Kasumi-1 (cell line): ENCODE measurements at places on chromosomes 4 and X.

DNA sequence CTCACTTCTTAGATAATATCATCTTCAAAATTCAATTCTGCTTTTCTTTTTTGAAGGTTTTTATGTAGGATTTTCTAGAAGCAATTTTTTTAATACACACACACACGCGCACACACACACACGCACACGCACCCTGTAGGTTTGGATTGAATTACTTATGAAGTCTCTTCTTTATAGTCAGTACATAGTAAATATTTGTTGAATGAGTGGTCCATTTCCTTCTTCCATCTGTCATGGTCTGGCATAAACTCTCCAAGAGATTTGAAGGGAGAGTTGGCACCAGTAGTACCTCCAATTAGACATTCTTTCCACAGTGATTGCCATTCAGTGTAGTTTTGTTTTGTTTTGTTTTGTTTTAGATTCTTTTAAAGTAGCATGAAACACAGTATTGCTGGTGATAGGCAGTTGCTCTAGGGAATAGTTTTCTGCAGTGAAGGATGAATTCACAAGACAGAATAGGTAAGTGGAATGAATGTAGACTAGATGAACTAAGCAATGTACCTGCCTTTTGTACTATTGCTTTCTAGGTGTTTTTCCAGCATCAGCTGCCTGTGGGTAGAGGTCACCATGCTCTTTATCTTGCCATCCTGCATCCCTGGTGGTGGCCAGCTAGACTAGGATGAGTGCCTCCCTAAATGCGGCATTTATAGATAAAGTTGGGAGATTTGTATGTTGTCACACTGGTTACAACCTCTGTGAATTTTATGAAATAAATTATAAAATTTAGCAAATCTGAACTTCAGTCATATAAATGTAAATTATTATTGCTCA, 20.5 kb downstream of the PDLIM5 start:
- DNase-seq, result no peak

DNA sequence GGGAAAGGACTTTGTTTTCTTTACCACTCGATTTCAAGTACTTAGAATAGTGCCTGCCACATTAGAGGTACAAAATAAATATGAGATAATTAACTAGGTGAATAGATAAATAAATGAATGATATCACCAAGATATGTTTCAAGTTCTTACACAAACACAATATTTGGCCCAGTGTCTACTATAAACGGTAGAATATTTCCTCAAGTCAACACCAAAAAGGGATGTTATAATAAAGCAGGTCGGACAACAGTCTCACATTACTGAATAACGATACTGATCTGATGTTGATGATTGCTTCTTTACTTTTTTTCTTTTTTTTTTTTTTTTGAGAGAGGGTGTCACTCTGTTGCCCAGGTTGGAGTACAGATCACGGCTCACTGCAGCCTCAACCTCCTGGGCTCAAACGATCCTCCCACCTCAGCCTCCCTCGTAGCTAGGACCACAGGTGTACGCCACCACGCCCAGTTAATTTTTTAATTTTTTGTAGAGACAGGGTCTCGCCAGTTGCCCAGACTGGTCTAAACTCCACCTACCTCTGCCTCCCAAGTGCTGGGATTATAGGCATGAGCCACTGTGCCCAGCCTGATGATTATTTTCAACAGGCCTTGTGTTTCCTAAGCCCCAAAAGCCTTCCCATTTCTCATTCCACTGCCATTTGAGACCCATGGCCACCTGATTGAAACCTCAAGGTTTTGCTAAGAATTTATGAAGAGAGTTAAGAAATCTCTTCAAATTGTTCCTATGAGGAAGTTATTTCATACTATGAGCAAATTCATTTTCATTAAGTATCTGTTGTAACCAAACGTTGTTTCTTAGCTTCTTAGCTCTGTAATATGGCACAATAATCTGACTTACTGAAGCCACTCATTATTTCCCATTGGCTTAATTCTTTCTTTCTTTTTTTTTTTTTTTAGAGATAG, 2.3 kb downstream of the MANBA start:
- DNase-seq, result no peak

DNA sequence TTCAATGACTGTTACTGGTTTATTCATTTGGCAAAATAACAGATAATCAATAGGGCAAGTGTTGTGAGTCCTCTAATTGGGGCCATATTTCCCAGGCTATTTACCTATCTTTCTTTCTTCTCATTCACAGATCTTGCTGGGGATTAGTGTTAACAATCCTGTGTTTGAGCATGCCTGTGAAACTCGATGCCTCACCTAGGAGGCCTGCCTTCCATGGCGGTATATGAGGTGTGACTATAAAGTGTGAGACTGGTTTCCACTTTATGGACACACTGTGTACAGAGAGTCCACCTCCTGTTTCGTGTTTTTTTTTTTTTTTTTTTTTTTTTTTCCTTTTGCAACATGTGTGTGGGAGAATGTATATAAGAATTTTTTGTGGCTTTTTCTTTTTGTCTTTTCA, 199.3 kb downstream of the BMPR1B start:
- no peak for DNase-seq

GRCh38 chr4:3767570-3768288, 1.5 kb downstream of the ADRA2C start:
- DNase-seq, result no peak

DNA sequence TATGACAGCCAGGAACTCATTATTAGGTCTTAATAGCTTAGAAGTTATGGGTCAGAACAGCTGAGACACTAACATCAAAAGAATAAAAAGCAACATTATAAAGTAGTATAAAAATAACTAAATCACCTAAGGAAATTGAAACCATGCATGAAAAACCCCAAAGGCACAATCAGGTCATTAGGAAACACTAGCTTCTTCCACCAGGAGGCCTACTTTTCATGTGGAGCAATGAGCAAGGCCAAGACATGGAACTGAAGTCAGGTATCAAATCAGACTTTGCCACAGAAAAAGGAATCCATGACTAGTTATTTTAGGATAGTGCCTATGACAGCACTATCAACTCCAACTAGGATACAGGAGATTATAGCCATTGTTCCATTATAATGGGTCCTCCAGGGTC, 7.9 kb downstream of the HUWE1 start:
- DNase-seq, result peak; percentile 1

GRCh38 chr4:15786743-15787142, 8.6 kb downstream of the CD38 start:
- no peak for DNase-seq

GRCh38 chr4:169150806-169151205, 120.0 kb downstream of the SH3RF1 start:
- no peak for DNase-seq

GRCh38 chr4:169612871-169613859, 782 bp upstream of the NEK1 start:
- peak; percentile 84 for DNase-seq

DNA sequence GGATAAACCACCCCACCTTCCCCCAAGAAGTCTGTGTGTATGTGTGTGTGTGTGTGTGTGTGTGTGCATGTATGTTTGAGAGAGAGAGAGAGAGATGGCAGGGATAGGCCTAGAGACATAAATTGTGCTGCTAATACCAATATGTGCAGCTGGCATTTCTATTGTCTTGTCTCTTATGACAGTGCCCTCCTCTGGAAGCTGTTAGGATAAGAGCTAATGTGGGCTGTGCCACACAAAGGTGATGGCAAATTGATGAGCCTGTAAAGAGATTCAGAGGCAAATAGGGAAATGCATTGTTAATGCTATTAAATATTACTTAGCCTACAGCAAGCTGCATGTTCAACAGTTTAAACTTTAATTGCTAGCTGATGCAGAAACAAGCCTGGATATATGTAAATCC, 332.0 kb downstream of the NKX6-1 start:
- DNase-seq, result no peak

GRCh38 chr4:92387459-92388069, 83.8 kb downstream of the GRID2 start:
- DNase-seq, result peak; percentile 82

DNA sequence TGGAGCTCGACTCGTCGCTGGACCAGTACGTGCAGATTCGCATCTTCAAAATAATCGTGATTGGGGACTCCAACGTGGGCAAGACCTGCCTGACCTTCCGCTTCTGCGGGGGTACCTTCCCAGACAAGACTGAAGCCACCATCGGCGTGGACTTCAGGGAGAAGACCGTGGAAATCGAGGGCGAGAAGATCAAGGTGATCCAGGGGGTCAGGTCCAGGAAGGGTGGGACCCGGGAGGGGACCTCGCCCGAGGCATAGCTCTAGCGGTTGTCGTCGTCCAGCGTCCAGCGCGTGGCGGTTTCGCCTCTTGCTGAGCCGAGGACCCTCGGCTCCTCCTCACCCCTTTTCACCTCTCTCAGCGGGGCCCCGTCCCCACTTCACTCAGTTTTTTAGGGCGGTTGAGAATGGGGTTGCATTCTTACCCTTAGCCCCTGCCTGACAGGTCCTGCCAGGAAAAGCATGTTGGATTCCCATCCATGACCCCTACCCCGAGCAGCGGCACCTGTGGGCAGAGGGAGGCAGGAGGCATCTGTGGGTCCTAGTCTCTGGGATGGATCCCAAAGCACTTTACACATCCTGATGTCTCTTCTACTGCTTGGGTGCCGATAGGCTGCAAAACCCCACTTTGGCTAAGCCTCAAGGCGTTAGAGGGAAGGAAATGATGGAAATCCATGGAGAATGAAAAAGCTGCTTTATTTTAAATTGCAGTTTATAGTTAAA, 524 bp downstream of the RAB33A start:
- DNase-seq, result no peak

DNA sequence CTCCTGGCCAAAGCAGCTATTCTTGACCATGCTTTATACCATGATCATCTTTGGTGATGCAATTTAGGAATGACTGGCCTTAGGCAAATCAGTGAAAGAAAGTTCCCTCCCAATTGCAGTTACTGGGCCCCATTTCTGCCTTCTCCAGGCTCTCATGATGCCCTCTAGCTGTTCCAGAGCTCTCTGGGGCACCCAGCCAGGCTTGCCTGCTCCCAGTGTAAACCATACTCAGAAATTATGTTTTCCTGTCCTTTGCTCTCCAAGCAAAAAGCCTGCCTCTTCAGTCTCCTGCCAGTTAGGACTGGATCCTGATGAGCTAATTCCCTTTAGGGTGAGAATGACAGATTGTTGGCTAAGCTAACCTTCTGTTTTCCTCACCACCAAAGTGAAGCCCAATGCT, 85.3 kb upstream of the RBPJ start:
- DNase-seq, result no peak

DNA sequence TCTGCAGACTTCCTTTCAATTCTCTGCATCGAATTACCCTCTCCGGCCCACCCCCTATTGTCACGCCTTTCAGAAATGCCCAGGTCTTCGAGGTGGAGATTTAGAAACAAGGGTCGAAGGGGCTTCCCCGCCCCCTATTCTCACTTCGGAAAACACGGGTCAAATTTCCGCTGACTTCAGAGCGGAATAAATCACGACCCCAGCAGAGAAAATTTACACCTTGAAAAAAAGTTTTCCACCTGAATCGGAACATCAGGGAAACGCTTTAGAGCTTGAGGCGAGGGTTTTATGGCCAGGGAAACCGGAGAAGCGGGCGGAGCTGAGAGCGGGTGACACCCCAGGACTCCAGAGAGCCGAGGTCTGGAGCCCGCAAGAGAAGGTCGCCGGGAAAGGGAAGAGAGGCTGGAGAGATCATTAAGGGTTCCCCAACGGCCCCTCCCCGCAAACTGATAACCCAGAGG, 1.6 kb downstream of the SHISA3 start:
- no peak for DNase-seq

GRCh38 chr4:112185334-112185733, 40.1 kb downstream of the FAM241A start:
- no peak for DNase-seq

DNA sequence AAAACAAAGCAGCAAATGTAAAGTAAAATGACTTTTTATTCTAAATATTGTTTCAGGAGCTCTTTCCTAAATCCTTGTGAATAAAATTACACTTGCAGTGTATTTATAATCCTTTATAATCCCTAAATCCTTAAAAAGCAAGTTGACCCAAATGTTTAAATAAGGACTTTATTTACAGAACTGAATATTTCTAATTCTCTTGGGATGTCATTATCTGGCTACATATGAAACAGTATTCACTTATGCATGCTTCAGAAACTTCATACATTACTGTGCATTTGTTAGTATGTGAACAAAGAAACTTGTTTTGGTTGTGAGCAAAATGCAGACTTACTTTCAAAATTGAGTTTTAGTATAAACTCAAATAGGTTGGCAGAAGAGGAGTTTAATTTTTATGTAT, 49.2 kb downstream of the PTTG2 start:
- DNase-seq, result no peak

DNA sequence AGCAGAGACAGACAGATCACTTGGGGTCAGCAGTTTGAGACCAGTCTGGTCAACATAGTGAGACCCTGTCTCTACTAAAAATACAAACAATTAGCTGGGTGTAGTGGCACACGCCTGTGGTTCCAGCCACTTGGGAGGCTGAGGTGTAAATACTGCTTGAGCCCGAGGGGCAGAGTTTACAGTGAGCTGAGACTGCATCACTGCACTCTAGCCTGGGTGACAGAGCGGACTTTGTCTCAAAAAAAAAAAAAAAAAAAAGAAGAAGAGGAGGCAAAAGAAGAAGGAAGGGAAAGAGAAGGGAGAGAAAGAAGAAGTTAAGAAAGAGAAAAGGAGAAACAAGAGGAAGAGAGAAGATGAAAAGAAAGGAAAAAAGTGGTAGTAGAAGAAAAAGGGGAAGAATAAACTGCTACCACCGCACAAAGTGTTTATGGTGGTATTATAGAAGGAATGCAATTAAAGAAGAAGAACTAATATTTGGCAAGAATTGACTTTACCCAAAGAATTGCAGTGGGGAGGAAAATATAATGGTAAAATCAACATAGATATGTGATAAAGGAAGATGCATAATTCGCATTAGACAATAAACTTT, 19.6 kb upstream of the NSUN7 start:
- DNase-seq, result no peak

DNA sequence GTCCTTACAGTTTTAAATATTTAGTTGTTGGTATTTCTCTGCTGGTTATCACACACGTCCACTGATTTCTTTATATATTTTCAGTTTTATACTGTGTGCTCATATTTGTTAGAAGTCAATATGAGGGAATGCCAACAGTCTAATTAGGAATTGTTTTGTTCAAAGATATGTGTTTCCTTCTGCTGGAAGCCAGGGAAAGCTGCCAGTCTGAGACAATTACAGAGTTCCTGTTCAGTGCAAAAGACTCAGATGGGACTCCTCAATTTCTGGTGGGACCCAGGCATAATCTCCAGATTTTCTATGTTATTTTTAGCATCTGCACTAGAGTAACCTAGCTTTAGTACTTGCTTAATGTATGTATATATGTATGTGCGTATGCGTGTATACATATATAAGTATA, 486.0 kb downstream of the GRID2 start:
- no peak for DNase-seq

- no peak for DNase-seq
These were observed 10.4 kb downstream of the TMSB4X start for GRCh38 chrX:12985331-12985730.

DNA sequence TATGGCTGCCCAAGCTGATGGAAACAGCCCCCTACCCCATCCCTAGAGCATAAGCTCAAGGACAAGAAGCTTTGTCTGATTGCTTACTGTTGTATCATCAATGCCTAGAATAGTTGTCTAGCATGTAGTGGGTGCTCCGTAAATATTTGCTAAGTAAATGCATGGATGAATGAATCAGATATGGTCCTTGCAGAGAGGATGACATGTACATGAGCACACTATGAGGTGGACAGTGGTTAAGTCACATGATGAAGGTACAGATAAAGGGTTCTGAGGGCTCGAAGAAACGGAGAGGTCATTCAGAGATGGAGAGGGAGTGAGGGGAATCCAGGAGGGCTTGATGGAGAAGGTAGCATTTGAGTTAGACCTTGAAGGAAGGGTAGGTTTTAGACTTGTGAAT, 214.2 kb downstream of the RBMX2 start:
- no peak for DNase-seq

GRCh38 chr4:7227008-7227407, 34.7 kb downstream of the SORCS2 start:
- DNase-seq, result no peak

- no peak for DNase-seq
These were observed 43.4 kb downstream of the MOB1B start for GRCh38 chr4:70945452-70946055.
